ENCODE measurements at places on chromosomes 1 and 21.

GRCh38 chr1:207047505-207047904 lies 3.5 kb downstream of the YOD1 start:
- no peak for DNase-seq

GRCh38 chr1:162840250-162840839 lies 20.6 kb downstream of the CCDC190 start:
- no peak for DNase-seq

DNA sequence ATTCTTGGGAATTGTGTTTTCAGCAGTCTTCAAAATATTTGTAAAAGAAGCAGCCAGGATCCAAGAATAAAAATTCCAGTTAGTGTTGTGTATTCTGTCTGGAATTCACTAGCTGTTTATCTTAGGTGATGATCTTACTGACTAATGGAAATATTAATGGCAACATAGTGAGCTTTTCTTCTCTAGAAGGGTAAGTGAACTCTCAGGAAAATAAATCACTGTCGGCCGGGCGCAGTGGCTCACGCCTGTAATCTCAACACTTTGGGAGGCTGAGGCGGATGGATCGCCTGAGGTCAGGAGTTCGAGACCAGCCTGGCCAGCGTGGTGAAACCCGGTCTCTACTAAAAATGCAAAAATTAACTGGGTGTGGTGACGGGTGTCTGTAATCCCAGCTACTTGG lies 87.4 kb upstream of the KIF1B start:
- no peak for DNase-seq

GRCh38 chr1:47688461-47689296 lies 250.8 kb downstream of the FOXD2 start:
- DNase-seq = no peak

GRCh38 chr1:116564426-116564825 lies 6.4 kb downstream of the CD58 start:
- DNase-seq = no peak

DNA sequence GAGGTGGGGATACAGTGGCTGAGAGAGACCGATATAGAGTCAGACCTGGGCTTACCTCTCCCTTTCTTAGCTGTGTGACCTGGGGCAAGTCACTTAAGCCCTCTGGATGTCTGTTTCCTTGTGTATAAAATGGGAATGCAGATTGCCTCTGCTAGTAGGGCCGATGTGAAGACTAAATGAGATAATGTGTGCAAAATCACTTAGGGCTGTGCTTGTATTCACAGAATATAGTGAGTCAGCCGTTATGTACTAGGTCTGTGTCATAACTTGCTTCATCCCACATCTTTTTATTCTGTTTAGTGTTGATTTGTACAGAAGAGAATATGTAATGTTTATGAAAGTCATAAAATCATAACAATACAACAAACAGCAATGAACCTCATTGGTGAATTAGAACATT lies 56.0 kb downstream of the PTPRU start:
- no peak for DNase-seq

- DNase-seq = no peak
These were observed 54.4 kb upstream of the KCND3 start for GRCh38 chr1:112043901-112044300.

GRCh38 chr21:40385883-40386282 lies 461.1 kb downstream of the DSCAM start:
- no peak for DNase-seq

DNA sequence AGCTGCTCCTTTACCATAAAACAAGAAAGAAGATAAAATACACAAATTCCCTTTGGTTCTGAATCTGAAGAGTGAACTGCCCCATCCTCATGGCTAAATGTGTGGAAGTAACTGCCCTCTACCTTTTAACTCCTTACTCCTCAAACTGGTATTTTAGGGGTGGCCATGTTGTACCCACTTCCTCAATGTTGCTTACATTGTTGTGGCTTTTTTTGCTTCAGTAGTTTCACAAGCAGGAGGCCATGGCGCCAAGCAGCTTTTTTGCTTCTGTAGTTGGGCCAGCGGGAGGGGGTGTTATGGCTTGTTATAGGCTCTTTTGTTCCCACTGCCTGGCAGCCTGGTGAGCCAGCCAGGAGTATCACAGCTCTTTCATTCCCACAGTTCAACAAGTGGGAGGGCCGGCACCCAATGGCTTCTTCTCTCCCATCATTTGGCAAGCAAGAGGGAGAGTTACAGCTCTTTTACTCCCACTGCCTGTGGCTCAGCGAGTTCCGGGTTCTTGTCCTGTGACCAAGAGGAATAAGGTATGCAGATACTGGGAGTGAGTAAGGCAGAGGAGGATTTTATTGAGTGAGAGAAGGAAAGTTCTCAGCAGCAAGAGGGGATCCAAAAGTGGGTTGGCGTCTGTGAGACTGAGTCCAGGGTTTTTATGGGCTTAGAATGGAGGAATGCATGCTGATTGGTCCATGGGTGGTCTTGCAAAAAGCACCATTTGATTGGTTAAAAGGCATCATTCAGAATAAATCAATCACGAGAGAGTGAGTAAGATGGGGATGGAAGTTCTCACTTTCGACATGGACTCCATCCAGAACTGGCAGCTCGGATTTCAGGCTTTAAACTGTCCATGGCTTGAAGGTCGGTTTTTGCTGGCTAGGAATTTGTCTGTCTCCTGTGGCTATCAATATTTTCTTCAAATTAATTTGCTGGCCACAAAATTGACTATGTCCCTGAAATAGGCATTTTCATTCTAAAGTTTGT lies 429.6 kb downstream of the HLX start:
- DNase-seq = no peak

- no peak for DNase-seq
These were observed 140.6 kb upstream of the CXADR start for GRCh38 chr21:17372200-17372599.

- DNase-seq = no peak
These were observed 23.8 kb upstream of the IFNAR1 start for GRCh38 chr21:33300701-33301631.

DNA sequence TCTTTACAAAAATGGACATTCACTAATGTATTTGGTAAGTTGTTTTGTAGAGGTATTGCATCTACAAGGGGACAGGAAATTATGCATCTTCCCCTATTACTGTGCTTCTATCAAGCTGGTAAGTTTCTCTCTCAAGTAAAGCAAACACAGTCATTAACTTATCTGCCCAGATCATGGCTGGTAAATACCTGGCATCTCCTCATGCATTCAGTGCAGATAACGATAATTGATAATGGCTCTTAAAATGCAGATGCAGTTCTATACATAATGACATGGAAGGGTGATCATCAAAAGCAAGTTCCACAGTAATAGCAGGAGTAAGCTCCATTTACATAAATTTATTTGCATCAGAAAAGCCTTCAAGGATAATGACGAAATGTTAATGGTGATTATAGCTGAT lies 122.4 kb downstream of the SIPA1L2 start:
- no peak for DNase-seq

GRCh38 chr1:66533804-66534740 lies at the start of gene SGIP1:
Gene SGIP1, plus strand, starts transcription at chr1:66534153. Its CDS starts 206 bp downstream, at chr1:66534359.
- peak; percentile 65 for DNase-seq

DNA sequence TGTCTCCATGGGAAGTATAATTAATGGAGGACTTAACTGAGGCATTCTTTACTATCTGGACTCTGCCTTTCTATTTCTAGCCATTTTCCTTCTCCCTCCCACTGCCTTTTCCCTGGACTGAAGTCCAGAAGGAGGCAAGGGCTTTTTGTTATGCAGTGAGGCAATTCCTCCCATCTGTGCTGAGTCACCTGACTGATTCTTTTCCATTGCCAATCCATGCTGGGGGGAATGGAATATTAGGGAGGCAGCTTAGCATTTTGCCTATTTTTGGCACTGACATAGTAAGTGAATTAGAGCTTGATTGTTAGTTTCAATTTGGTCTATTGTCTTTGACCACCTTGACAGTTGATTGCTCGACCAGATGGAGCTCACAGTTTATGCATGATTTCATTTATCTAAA lies 1000.6 kb upstream of the PRMT6 start:
- no peak for DNase-seq

DNA sequence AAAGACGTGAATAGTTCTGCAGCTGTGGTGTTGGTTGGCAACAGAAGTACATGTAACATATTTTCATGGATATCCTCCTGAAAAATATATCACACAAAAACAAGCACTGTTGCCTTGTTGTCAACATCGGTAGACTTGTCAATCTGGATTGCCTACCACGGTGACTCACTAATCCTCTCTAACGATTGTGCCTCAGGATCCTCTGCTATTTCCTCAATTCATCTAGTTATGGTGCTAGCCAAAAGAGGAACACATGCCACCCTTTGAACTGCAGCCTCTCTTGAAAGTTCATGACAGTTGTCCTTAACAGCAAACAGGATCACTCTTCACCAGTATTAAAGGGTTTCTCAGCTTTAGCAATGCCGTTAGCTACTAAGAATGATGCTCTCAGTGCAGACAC lies 25.7 kb downstream of the RASAL2 start:
- DNase-seq = no peak

DNA sequence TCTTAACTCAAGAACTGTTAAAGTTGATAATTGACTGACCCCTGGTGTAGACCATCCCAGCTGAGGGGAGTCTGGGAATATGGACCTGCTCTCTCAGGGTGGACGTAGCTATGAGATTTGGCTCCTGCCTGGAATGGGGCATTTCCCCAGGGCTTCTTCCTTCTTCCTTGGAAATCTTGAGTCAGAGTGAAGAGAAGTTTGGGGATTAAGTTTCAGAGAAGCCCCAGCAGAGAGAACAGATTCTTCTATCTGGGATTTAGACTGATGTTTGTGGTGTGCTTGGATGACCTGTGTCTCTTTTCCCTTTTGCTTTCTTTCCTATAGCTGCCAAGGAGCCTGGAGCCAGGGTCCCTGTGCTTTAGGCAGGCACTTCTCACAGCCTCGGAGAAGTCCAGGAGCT lies 13.2 kb downstream of the AKR1A1 start:
- no peak for DNase-seq

DNA sequence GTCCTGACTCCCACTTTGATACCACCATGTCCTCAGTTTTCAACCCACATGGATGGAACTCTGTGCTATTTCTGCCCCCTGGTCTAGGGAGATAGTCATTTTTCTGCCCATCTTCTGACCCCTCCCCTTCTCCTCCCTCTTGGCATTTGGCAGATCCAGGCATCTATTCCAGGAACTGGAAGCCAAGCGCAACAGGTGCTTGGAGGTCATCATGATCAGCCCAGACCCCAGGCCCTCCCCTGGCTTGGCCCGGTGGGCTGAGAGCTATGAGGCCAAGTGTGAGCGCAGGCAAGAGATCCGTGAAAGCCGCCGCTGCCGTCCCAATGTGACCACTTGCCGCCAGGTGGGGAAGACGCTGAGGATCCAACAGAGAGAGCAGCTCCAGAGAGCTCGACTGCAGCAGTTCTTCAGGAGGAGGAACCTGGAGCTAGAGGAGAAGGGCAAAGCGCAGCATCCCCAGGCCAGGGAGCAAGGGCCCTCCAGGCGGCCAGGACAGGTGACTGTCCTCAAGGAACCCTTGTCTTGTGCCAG lies 4.0 kb downstream of the TRAF3IP3 start:
- DNase-seq = peak; percentile 42

- DNase-seq = no peak
These were observed 27.5 kb downstream of the ATP1B1 start for GRCh38 chr1:169133801-169134502.

GRCh38 chr1:78607334-78607927 lies 12.8 kb upstream of the IFI44L start:
- no peak for DNase-seq

GRCh38 chr1:145785547-145785946 lies 38.3 kb downstream of the RNF115 start:
- DNase-seq = no peak

DNA sequence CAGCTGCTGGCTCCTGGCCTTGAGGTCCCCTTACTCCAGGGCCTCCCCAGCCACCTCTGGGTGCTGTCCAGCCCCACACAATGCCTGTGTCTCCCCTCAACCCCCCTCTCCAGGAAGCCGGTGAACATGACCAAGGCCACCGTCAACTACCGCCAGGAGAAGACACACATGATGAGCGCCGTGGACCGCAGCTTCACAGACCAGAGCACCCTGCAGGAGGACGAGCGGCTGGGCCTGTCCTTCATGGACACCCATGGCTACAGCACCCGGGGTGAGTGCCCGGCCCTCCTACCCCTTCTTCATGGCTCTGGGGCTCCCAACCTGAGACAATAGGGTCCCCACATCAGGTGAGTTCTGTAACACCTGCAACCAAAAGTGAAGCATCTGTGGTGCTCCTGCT lies 55.4 kb downstream of the PTPRU start:
- DNase-seq = no peak

- no peak for DNase-seq
These were observed 8.7 kb upstream of the MDM4 start for GRCh38 chr1:204507317-204508105.

DNA sequence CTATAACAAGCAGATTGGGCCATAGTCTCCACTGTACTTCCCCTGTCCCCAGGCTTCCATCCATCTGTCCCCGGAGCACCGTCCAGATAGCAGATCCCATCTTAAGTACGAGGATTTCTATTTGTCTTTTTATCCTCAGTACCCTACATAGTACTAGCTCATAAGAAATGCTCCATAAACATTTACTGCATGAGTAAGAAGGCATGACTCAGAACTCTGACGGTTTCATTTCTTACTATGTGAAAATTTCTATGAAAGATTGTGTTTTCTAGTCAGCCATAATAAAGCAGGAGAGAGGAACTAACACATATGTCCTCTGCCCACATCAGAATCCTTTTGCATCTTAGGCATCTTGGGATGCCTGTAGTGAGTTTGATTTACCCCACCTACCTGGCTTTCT lies 49.5 kb downstream of the CHD1L start:
- no peak for DNase-seq

DNA sequence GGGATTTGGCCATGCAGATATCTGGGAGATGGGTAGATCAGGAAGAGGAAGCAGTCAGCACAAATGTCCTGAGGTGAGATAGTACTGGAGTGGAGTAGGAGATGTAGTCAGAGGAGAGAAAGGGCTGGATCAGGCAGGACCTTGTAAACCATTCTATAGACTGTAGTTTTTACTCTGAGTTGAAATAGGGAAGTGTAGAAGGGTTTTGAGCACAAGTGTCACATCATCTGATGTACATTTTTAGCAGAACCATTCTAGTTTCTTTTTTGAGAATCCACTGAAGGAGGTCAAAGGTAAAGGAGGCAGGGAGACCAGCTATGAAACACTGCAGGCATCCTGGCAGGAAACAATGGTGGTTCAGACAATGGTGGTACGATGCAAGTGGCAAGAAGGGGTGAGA lies 194.6 kb upstream of the RRP15 start:
- DNase-seq = no peak

- DNase-seq = no peak
These were observed 37.3 kb upstream of the F3 start for GRCh38 chr1:94578856-94579255.

DNA sequence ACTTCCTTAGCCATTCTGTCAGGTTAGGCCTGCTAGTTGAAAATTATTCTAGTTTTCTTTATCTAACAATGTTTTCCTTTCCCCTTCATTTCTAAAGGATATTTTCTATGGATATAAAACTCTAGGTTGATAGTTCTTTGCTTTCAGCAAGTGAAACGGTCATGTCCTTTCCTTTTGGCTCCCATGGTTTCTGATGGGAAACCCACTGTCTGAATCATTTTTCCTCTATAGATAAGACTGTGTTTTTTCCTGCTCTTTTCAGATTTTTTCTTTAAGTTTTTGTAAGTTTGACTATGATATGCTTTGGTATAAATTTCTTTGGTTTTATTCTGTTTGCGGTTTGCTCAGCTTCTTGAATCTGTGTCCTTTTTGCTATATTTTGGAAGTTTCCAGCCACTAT lies 800.9 kb downstream of the USP25 start:
- DNase-seq = no peak

Data from upper lobe of left lung (tissue), 6 donors.